ENCODE measurements at places on chromosomes 3 and 15. TPM values are rescaled to one million over a fixed set of nuclear protein-coding genes. Genes with fewer than 3 reads are reported as not detected.

DNA sequence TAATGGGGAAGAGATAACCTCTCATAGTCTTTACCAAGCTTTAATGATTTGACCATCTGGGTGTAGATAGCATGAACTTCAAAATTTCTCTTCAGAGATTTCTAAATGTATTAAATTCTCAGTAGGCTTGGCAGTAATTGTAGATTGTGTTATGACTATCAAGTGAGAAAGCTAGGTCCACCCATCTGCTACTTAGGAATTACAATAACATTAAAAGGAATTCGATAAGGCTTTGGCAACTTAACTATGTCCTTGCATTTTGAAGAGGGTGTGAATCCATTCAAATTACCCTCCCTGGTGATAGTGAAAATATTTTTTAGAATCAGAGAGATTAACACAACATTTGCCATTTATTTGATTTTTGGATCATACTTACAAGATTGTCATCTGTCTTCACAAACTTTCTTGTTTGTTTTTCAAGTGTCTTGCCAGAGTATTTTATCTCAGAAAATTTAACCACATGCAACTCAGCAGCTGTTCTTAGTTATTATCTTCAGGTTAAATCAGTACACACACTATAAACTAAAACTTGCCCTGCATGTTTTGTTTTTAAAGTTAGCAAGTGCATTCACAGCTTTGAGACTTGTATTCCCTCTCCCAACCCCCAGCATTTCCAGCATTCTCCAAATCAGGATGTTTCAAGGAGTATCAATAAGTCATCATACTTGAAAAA, 69.6 kb upstream of the COL8A1 start:
- no peak for DNase-seq

GRCh38 chr15:93217343-93217742, 128.3 kb upstream of the RGMA start:
- no peak for DNase-seq

GRCh38 chr3:168472783-168473182, 377.1 kb upstream of the GOLIM4 start:
- no peak for DNase-seq

The BSN gene
- 0.66 TPM for polyA plus RNA-seq

GRCh38 chr3:128356822-128357221, 109.9 kb downstream of the DNAJB8 start:
- no peak for DNase-seq

The ATP8B4 gene
- polyA plus RNA-seq: 1.3 TPM

The KBTBD12 gene
- polyA plus RNA-seq: not detected

Measured in hepatocyte (in vitro differentiated cells).